ENCODE measurements at places on chromosomes 7 and 10.

- DNase-seq = no peak
These were observed 20.3 kb upstream of the LANCL2 start for GRCh38 chr7:55344840-55345239.

GRCh38 chr10:77643795-77644468 is 6.3 kb upstream of the KCNMA1 start:
- no peak for DNase-seq

DNA sequence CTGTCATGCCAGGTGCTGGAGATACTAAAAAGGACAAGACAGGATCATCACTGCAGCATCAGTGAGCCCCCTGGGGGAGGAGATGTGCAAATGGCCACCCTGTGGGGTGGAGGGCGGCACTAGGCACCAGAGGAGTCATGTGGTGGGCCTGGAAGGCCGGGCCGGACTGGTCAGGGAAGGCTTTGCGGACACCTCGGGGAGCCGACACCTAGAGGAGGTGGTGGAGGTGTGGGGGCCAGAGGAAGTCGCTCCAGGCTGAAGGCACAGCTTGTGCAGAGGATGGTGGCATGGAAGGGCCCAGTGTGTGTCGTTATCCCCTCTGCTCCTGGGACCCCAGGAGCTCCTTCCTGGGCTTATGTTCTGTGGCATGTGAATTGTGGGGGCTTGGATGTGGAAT is 437.7 kb downstream of the RPS24 start:
- DNase-seq = no peak

GRCh38 chr10:74025380-74025978 is 27.6 kb downstream of the VCL start:
- DNase-seq = no peak

DNA sequence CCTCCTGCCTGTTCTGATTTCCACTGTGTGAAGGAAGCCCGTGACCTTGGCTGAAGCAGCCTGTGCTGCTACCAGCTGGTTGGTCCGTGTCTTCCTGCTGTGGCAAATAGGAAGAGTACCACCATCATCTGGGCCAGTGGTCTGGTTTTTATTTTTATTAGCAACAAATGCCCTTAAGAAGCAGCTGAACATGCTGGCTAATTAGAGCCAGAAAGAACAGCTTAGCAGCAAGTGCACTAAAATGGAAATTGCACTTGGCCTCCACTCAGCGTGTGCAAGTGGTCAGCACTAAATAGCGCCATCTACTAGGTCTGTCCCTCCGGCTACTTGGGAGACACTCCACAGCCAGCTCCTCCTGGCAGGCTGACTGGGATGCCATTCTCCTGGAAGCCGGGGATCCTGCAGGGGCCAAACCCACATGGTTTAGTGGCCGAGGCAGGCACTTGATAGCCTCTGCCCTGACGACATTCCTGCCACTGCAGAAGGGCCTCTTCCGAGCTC is 690.3 kb upstream of the FOXK1 start:
- DNase-seq = no peak

- DNase-seq = no peak
These were observed 272.7 kb downstream of the CELF2 start for GRCh38 chr10:11290156-11290890.

GRCh38 chr7:11297126-11297625 is 323.5 kb downstream of the PHF14 start:
- no peak for DNase-seq

- DNase-seq = no peak
These were observed 62.2 kb downstream of the VIM start for GRCh38 chr10:17290226-17290625.

DNA sequence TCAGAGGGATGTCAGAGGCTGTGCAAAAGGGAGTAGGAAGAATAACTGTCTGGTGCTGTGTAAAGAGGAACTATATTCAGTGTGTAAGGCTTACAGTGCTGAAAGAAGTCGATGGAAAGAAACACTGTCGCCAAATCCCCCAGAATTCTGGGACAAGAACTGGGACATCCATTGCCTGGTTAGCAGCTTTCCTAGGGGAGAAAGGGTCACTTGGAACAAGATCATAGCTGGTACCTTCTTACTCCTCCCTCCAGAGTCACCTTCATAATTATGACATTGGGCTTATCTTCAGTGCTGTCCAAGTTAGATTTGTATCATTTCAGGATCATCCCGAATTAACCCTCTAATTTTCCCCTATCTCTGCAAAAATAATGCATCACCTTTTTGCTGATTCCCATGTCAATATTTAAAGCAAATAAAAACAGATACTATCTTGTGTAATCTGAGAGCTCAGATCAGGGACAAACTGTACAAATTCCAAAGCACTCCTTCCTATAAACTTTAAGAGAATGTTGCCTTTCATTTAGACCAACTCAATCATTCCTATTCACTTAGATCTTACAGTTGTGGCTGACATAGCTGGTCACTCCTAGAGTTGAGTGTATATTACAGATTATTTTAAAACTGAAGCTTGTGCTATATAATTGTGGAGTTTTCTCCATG is 96.5 kb downstream of the DNAH11 start:
- DNase-seq = no peak

DNA sequence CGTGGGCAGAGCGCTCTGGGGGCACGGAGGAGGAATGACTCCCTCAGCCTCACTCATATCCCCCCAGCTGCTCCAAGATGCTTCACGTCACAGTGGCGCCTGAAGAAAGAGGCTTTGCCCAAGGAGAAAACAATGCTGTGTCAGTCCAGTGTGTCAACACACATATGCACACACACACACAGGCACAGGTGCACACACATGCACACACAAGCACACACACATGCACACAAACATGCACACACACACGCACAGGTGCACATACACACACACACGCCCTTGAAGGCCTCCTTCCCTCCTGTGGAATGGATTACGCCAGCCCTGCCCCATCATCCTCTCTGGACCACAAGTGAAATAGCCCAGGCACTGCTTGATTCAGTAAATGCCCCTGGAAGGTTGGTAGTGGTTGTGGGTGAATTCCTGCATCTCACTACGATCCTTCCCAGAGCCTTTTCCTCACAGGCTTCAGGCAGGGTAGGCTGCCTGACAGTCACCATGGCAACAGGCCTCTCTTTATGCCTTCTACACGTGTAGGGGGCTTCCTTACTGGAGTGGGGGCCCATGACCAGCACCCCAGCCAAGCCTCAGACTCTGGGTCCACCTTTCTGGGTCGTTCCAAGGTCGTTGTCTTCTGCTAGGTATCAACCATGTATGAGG is 371.5 kb upstream of the PODXL start:
- DNase-seq = no peak

DNA sequence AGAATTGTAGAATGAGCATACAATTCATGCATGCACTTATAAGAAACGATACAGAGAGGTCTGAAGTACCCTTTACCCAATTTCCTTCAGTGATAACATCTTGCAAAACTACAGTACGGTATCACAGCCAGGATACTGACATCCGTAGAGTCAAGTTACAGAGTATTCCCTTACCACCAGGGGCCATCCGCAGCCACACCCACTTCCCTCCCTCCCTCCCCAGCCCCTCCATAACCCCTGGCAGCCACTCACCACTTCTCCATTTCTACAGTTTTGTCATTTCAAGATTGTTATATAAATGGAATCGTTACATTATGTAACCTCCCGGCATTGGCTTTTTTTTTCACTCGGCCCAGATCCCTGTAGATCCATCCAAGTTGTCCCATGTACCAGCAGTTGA is 113.6 kb upstream of the RET start:
- DNase-seq = no peak

- no peak for DNase-seq
These were observed 19.9 kb downstream of the SCRN1 start for GRCh38 chr7:29969738-29970137.

GRCh38 chr7:69510114-69510513 is 88.2 kb upstream of the AUTS2 start:
- no peak for DNase-seq

DNA sequence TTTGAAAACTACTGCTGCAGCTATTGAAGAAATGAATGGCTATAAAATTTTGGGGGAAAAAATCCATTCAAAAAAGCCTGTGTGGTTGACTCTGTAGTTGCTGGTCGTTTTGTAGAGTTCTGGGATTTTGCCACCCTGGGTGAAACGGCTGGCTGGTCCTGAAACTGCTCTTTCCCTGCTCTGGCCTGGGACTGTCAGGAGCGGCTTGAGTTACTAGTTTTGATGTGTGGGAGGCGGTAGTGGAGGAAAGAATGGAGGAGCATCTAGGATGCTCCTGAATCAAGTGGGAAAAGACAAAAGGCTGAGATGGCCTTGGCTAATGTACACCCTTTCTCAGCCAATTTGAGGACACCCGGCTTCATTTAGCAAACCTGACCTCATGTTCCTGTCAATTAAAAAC is 72.5 kb downstream of the ZNF365 start:
- DNase-seq = no peak
